Trophoblast cell (in vitro differentiated cells and primary cell): ENCODE measurements at places on chromosomes 6 and 20.

DNA sequence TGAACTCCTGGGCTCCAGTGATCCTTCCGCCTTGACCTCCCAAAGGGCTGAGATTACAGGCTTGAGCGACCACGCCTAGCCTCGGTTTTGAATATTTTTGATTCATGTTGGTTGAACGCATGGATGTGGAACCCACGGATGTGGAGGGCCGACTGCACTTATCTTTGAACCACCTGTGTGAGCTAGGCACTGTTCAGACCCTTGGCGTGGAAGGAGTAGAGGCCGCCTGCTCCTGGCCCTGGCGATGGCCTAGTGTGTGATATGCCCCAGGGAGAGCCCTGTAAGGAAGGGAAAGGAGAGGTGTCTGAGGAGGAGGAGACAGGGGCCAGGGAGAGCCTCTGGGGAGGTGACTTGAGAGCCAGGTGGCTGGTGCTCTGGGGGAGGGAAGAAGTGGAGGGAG, 64.3 kb downstream of the BCAS4 start:
- DNase-seq, result no peak

DNA sequence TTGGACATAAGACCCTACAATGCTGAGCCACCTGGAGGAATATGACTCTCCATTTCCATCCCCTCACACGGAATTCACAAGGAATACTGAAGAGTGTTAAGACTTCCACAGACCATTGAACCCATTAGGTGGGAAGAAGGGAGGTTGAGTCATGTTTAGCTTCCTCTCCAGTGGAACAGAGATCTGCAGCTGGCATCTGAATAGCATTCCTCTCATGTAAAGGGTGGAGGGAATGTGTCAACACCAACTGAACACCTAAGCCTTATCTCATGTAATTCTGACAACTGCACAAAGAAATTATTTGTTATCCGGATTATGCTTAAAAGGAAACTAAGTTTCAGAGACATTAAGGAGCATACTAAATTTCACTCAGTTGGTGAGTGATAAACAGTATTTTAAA, 705.9 kb downstream of the MAFB start:
- peak; percentile 12 for DNase-seq

DNA sequence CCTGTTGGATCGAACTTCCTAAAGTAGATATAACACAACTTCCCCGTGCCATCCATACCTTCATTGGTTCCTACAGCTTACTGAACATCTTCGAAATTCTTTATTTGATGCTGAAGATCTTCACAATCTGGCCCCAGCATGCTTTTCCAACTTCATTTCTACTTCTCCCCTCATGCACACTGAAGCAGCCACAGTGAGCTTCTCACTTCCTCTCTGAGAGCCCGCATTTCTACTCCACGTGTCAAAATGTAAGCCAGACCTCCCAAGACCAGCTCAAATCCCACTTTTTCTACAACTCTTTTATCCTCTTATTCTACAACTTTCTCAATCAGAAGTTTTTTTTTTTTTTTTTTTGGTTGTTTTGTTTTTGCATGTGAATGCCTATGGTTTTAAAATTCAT, 254.7 kb downstream of the GMPR start:
- no peak for DNase-seq

- no peak for DNase-seq
Measured at GRCh38 chr6:47360388-47360787, 50.7 kb upstream of the TNFRSF21 start.

GRCh38 chr6:15512721-15513120, 150.1 kb downstream of the DTNBP1 start:
- no peak for DNase-seq

- DNase-seq, result no peak
Measured at GRCh38 chr6:140107216-140107615, 732.8 kb upstream of the CITED2 start.
